ENCODE measurements at places on chromosomes 7 and 10.

DNA sequence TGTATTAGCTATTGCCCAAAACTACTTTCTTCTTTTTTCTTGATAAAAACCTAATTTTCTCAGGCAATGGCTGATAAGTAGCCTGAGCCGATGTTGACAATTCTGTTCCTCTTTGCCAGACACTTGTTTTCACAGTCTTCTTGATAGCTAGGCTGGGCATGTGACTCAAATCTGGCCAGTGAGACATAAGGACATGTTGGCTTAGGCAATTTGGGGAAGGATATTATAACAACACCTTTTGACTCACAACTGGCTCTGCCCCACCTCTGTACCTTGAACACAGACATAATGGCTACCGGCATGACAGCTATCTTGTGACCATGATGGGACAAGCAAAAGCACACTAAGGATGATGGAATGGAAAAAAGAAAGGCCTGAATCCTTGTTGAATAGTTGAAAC, 72.9 kb upstream of the GPR22 start:
- DNase-seq: no peak

DNA sequence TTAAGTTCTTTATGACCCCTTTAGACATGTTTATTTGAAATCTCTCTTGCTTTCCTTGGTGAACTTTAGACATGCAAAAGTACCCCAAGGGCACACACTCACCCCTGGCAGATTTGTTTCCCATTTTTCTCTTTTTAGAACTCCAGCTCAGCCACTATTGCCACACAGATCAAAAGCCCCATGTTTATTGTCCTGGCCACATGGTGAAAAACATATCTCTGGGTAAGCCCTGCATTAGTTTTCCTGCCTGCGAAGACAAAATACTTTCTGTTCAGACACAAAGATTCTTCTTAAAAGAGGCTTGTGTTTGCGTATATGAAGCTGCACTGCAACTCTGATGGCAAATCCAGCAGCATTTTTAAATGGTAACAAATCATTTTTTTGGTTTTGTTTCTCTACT, 200.0 kb downstream of the POLR1F start:
- DNase-seq: no peak

GRCh38 chr7:105126436-105126975, 112.5 kb downstream of the KMT2E start:
- DNase-seq: no peak

DNA sequence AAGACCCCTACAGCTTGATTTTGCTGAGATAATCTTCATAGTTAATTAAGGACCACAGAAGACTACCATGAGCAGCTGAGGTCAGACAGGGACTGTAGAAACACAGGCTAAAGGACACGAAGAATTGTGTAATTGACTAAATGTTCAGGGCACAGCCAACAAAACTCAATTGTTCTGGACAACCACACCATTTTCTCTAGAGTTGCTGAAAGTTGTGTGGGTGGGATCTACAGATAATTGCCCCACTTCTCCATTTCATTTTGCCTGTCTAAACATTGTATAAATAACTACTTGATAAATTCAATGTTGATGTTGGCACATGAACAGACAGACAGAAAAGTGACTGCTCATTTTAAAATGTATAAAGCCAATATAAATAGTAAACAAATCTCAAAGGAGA, 39.0 kb upstream of the SLC16A12 start:
- no peak for DNase-seq

DNA sequence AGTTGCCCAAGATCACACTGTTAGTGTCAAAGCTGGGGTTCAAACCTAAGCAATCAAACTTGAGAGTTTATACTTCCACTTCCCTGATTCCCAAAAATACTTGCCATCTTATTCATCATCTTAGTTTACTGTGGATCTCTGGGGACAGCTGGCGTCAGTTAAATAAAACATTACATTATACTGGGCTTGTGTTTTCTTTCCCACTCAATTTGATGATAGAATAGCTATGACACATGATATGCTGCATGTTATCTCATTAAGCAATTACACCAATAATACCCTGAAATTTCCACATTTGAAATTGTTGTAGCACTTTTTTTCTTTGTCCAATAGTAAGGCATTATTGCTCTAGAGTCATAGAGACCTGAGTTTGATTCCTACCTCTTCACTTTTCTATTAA, 62.9 kb upstream of the MXI1 start:
- DNase-seq: no peak

GRCh38 chr10:89391907-89392756, at the start of gene IFIT1:
IFIT1 (plus strand) TSS chr10:89392623; CDS start chr10:89392713, 90 bp downstream.
- DNase-seq: no peak

DNA sequence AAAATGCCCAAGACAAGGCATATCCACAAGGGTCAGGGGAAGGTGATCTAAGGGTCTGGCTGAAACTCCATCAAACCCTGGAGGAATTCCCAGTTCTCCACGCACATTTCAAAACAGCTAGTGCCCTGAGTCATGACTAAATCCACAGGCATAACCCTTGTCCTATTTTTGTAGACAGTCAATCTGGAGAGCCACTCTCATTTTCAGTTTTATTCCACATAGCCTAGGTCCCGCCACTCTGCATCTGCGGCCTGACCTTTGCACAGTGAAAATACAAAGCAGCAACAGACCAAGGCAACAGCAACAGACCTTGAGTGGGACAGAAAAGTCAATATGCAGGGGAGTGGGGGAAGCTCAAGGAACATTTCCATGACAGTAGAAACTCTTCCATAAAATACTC, 201.4 kb upstream of the NPVF start:
- no peak for DNase-seq

DNA sequence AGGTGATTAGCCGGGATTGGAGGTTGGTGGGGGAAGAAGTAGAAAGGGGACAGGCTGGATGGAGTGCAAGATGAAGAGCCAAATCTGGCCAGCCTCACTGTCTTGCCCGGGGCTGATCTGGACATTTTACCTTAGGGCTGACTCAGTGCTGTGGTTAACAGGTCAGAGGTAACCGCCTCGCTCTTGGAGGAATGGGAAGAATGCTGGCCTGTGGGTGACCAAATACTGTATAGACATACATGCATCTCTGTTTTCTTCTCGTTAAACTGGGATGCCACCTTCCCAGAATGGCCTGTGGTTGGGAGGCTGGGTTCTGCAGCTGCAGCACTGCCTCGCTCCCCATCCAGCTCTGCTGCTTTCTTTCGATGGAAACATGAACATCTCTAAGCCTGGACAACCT, 120.0 kb downstream of the SEC23IP start:
- DNase-seq: no peak
